ENCODE measurements at places on chromosomes 5 and 9. TPM values are rescaled to one million over a fixed set of nuclear protein-coding genes. Genes with fewer than 3 reads are reported as not detected.

The TSLP gene
- not detected for total RNA-seq

The SCGB3A1 gene
- not detected for total RNA-seq

The IL4 gene
- total RNA-seq = not detected

The SMIM23 gene
- total RNA-seq = not detected

The GLRA1 gene
- total RNA-seq = 0.22 TPM

The EDIL3 gene
- 220 TPM for total RNA-seq

The ZDHHC11 gene
- total RNA-seq = 73.0 TPM
